ENCODE measurements at places on chromosomes 12 and 14. TPM values are rescaled to one million over a fixed set of nuclear protein-coding genes. Genes with fewer than 3 reads are reported as not detected.

The LRFN5 gene
- total RNA-seq: not detected

The FAM90A1 gene
- not detected for total RNA-seq

The SYT1 gene
- total RNA-seq: not detected

The IL26 gene
- total RNA-seq: not detected

The LRP1-AS gene
- not detected for total RNA-seq

The AMDHD1 gene
- 2.6 TPM for total RNA-seq

The TAS2R30 gene
- 6.0 TPM for total RNA-seq

GRCh38 chr12:107378609-107379008, 285.3 kb upstream of the CRY1 start:
- DNase-seq: no peak

DNA sequence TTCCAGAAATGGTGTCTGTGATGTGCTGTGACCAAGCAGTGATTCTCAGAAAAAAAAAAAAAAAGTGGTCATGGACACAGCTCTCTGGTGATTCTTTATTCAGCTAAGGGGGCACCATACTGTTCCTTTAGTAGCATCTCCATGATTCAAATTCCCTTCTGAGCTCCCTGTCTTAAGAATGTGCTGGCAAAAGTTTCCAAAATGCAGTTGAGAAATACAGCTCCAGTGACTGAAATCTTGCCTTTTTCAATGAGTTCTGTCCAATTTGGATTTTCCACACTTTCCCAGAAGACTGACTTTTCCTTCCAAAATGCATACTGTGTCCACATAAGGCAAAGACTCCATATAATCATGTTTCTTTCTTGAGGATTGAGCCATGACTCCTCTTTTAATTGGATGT, 24.3 kb upstream of the CPM start:
- no peak for DNase-seq

- DNase-seq: no peak
Observed at GRCh38 chr12:3085341-3086139, 8.4 kb downstream of the TSPAN9 start.

DNA sequence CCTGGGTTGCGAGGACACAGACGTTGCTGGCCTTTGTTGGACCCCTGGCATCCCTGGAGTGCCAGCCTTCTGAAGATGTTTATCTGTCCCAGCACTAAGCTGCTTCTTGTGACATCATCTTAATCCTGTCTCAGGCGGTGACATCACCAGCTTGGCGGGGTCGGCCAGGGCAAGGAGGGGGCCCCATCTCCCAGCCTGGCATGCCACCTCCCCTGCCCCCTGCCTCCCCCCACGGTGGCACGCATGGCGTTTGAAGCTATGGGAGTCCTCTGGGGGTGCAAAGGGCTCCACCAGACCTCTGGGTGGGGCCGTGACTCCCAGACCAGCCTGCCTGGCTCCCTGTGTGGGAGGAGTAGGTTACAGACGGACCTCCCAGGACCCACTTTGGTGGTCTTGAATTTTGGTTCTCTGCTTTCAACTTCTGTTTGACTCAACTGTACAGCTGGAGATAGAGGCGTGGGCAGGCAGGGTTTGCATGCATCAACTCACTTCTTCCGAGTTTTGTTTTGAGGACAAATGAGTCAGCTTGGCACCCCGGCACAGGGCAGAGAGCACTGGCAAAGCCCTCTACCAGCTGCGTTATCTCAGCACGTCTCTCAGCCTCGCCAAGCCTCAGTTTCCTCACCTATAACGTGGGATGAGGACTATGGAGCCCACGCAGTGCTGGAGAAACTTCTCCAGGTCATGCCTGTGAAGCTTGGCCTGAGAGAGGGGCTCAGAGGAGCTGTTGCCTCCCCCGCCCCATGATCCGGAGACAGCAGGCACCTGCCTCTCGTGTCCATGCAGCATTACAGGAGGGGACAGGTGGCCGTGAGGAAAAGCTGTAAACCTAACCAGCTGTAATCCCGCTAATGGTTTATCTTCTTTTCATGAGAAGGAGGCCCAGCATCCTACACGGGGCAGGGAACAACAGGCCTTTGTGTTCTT, 38.8 kb upstream of the EML1 start:
- DNase-seq: no peak

- no peak for DNase-seq
Observed at GRCh38 chr12:30631740-30632139, 63.9 kb downstream of the IPO8 start.

DNA sequence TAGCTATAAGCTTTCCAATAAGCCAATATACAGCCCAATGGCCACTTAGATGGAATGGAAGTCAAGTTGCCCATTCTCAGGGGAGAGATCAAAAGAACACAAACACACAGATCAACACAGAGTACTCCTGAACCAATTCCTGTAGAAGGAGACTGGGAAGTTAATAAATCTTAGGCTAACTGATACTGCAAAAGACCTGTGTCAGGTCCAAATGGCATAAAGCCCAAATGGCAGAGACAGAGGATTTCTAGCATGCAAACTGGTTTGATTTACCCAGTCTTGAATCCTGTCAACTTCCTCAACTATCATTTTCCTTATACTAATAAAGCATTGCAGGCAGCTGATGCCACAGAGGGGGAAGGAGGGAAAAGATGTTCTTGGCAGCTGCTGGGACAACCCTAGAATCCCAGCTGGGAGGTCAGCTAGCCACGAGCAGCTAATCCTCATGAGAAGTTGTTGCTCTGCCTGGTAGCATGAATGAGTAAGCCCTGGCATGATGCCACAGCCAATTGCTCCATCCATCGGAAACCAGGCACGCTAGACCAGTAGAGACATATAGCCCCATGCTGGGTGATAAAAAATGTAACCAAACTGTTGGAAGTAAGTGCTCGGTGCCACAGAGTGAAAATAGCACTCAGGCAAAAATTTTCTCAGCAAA, 26.2 kb downstream of the ANG start:
- no peak for DNase-seq

DNA sequence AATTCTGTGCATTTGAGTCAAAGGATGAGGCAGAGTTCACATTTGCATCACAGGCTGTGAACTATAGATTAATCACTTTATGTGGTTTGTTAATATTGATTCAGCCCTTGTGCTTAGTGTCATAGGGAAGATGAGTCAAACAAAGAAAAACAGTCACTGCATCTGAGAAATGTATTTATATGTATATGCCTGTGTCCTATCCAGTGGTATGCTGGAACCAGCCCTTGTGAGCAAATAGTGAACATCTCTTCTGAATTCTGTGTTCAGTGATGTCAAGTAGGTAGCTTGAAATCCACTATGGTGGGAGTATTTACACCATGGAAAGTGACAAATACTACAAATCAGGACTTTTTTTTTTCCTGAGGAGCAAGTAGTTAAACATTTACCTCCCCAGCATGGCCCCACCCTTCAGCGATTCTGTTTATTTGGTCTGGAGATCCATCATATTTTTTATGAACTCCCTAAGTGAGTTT, 128.5 kb downstream of the HMGA2 start:
- DNase-seq: no peak

DNA sequence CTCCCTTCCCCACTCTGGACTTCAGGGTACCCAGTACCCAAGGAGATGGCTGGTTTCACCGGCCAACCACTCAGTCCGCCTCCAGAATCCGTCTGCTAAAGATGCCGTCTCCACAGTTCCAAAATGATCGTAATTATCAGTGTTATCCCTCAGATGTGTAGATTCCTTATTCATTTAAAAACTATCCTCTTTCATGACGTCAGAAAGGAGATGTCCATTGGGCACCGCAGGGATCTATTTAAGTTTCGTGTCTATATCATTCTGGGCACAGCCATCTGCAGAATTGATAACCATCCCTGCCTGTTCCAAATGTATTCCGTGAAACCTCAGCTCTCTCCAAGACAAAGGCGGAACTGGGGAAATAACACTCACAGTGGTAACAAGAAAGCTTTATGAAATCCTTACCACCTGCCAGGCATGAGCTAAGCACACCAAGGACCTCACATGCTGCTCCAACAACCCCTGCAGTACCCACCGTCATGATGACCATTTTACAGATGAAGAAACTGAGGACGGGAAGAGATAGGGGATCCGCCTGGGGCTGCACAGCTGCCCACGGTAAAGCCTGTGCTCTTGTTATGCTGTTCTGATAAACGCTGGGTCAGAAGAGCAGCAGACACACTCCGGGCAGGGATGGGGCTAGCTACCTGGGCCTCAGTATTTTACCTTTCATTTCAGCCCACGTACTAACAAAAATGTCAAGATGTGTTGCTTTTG, 90.0 kb downstream of the BCL11B start:
- no peak for DNase-seq

DNA sequence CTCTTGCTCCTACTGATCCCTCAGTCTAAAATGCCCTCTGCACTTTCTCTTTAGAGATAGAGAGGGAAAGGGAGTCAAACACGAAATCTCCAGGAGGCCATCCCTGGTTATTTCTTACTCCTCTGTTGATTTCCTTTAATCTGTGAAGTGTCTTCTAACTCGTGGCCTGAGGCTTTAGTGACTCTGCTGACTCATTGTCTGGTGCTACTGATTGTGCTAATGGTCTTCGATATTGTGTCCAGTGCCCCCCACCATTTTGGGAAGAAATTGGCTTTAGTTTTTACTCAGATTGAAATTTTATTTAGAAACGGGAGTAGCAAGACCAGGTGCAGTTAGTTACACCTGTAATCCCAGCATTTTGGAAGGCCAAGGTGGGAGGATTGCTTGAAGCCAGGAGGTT, 839 bp downstream of the CLEC9A start:
- no peak for DNase-seq

DNA sequence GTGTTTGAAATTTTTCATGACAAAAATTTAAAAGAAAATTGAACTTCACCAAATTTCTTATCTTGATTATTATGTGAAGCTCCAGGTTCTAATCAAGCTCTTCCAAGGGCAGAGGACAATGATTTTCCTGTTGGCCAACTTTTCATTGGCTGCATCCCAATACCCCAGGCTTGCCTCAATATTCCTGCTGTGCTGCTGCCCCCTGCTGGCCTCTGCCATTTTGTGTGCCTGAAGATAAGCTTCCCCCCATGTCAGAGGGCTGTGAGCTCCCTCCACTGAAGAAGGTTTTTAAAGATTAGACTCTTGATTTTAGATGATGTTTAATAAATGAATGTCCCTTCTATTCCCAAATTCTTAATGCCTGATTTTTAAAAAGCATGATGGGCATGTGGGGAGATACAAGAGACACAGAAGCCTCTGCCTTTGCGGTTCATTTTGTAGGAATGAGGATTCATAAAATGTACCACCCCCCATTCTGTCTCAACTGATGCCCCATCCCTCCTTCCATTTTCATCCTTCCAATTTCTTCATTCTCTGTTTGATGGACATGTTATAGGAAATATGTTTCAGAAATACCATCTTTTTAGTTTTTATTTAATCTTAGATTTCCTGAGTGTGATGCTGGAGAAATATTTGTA, 76.7 kb upstream of the RGS6 start:
- DNase-seq: peak; percentile 70

DNA sequence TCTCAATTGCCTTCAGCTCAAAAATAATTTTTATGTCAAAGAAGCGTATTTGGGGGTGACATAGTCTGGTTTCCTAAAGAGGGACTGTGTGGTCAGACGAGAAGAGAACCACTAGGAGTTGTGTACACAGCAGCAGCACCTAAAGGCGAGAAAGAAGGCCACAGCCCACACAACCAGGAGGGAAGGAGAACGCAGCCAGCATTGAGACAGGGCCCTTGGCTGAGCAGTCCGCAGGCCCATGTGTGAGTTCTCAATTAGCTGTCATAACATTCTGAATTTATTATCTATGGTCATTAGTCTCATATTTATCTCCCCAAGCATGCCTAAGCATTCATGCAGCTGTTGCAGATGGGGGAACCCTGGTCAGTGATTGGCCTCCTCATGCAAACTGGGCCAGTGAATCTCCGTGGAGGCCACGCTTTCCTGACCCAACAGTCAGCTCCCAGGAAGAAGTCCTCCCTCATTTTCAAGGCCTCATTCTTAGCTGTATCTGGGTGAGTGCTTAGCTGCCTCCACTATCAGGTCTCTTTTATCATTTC, 81.2 kb upstream of the ATF7IP start:
- peak; percentile 71 for DNase-seq

DNA sequence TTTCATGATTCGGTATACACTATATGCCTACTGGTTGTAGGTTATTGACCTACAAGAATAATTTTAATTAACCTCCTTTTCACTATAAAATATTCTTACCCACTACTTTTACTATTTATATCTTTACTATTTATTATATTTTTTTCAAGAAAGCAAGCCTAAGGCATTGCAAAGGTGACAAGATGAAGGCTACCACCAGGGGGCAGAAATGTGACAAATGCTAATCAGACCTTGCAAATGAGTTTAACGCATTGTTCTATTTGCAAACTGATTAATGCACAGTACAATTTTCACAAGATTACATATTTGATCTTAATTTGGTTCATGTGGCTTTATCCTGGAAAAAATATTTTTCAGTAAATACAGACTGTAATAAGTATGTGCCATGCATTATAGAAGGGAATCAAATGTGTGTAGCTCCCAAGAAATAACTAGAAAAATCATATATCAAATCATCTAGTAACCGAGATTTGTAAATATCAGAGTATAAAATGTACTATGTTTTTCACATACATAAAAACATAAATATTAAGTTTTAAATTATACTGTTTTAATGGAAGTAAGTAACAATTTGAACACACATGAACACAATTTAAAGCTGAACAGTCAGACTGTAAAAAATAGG, 107.0 kb downstream of the ADAMTS20 start:
- peak; percentile 57 for DNase-seq

DNA sequence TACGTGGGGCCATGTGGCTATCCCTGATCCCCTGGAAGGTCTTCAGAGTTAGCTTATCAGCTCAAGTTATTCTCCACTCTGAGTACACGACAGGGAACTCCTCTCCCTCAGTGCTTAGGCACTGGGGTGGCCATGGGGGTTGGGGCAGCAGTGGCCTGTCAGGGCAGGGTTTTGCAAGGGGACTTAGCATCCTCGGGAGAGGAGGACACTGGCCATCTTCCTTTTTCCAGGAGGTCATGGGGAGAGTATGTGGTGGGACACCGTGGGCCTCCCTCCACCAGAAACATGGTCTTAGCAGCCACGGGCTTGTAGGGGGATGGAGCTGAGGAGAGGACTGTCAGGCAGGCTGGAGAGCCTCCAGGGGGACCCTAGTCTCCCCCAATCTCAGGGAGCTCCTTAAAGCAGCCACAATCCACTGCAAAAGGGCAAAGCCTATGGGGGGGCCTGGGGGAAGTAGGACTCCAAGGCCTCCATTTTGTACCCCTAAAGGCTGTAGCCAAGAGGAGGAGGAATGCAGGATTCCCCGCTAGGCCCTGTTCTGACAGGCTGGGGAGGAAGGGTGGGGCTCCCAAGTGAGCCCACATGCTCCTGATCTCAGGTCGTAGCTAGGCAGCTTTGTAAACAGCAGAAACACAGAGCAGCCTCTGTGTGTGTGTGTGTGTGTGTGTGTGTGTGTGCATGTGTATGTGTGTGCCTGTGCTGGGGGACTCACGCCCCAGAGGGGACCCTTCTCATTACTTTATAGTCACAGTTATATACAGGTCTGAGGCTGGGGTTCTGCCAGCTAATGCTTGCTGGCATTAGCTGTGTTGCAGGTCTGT, 36.6 kb downstream of the KRT80 start:
- no peak for DNase-seq

Data from OCI-LY7 (cell line).